ENCODE measurements at places on chromosomes 1 and 21.

GRCh38 chr1:110637475-110637874 lies 31.3 kb upstream of the KCNA2 start:
- no peak for DNase-seq

DNA sequence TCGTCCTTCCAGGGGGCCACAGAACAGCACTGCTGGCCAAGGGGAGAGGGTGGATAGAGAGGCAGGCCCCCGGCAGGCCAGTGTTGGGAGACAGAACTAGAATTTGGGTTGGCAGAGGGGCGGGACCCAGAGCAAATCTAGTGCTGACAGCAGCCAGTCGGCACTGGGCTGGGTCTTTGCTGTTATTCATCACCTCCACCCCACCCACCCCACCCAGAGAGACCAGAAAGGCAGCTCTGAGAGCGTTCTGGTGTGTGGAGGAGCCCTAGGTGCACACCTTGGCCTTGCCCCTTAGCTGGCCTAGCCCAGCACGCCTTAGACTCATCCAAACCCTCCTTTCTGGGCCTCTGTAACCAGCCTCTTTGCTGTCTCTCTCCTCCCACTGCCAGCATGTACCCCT lies 6.4 kb upstream of the PKP1 start:
- no peak for DNase-seq

DNA sequence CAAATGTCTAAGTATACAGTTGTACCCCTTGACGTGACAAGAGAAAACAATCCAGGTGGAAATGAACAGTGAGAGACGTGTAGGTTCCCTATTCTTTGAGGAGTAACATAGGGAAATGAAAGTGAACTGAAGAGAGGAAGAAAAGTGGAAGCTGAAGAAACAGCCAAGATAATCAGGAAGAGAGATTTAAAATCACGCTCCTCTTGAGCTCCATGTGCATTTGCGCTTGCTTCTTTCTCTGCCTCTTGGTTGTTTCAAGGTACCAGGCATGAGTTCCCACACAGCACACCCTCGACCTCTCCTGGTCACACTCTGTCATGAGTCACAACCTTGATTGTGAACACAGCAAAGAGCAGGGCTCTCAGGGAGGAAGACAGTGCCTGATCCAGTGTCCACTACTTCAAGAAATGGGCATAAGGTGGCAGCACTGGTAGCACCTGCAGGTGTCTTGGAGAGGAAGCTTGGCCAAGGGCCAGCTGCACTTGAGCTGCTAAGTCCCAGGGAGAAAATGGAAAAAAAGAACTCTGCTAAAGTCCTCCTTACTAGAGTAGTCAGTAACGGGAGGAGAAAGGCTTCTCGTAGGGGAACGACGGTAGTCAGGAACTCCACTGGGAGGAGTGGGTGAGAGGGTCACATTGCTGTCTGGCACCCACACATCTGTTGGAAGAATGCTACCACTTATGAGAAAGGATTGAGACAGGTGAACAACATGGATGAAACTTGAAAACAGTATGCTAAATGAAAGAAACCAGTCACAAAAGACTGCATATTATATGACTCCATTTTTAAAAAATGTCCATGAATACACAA lies 18.3 kb upstream of the ARID1A start:
- DNase-seq = peak; percentile 26

GRCh38 chr1:52268372-52268771 lies 97.6 kb downstream of the CC2D1B start:
- no peak for DNase-seq

- no peak for DNase-seq
Observed at GRCh38 chr1:75166821-75167220, 32.6 kb downstream of the LHX8 start.

- no peak for DNase-seq
Observed at GRCh38 chr1:169615803-169616202, 14.1 kb downstream of the SELP start.

DNA sequence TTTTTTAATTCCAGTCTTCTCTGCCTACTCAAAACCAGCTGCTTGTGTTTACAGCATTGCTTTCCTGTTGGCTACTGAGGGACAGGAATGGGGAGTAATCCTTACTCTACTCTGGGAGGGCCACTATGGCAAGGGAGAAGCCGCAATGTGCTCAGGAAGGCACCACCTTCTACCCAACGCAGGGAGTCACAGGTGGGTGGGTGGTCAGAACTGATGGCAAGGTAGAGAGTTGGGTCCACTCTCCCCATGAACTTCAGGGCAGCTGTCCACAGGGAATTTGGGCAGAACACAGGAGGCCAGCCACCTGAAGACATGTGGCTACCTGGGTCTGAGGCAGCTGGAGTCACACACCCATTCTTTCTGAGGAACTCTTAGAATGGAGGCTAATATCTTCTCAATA lies 40.5 kb upstream of the HMGB4 start:
- no peak for DNase-seq

GRCh38 chr1:25168193-25169071 lies 63.9 kb downstream of the SYF2 start:
- DNase-seq = no peak

DNA sequence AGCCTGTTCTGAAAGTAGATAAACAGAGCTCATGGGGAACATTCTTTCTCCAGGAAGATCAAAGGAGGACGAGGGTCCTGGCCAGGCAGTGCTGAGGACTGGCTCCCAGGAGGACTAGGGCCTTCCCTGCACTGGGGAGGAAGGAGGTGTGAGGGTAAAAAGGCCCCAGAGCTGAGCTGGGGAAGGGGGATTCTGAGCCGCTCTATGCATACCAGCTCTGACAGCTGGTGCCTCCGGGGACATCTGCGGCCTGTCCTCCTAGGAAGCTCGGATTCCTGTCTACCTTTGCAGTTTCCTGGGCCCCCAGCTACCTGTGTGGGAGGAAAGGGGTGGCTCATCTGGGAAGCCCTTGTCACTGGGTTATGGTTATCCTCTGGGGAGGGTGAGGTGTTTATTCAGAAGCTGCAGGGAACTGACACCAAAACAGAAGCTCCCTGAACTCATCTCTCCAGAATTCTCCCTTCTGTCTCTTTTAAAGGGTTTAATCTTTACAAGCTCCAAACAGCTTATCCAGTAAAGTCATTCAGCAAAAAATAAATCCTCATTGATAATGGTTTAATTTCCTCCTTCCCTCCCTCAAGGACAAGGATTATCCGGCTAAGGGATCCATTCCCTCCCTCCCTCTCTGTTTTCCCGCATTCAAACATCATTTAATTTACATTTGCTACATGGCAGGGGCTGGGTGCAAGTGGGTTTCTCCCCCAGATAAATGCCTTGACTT lies 31.0 kb downstream of the NENF start:
- DNase-seq = no peak

- no peak for DNase-seq
Observed at GRCh38 chr1:208185801-208186231, 58.4 kb downstream of the PLXNA2 start.

DNA sequence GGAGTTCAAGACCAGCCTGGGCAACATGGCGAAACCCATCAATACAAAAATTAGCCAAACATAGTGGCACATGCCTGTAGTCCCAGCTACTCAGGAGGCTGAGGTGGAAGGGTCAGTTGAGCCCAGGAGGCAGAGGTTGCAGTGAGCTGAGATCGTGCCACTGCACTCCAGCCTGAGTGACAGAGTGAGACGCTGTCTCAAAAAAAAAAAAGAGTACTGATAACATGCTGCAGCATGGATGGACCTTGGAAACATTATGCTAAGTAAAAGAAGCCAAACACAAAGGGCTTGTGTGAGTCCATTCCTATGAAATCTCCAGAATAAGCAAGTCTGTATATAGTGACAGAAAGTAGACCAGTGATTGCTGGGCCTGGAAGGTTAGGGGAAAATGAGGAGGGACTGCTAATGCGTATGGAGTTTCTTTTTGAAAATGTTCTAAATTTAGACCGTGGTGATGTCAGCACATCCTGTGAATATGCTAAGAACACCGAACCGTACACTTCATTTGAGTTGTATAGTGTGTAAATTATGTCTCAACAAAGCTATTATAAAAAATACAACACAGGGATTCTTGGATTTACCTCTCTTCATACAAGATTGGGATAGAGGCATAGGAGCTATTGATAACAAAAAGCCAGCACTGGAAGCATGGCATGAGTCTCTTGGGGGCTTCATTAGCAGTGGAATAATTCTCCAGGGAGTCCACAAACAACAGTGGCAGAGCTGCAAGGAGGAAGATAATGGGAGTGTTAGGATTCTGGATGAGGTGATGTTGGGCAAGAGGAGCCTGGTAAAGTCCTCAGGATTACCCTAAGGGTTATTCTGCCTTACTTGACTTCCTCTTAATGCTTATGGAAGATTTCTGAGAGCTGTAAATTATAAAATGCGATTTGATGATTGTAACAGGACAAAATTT lies 73.5 kb downstream of the TTC3 start:
- no peak for DNase-seq

GRCh38 chr21:32248571-32249461 lies 30.0 kb downstream of the MIS18A start:
- no peak for DNase-seq

GRCh38 chr1:28171246-28171645 lies 5.2 kb downstream of the PTAFR start:
- DNase-seq = no peak

DNA sequence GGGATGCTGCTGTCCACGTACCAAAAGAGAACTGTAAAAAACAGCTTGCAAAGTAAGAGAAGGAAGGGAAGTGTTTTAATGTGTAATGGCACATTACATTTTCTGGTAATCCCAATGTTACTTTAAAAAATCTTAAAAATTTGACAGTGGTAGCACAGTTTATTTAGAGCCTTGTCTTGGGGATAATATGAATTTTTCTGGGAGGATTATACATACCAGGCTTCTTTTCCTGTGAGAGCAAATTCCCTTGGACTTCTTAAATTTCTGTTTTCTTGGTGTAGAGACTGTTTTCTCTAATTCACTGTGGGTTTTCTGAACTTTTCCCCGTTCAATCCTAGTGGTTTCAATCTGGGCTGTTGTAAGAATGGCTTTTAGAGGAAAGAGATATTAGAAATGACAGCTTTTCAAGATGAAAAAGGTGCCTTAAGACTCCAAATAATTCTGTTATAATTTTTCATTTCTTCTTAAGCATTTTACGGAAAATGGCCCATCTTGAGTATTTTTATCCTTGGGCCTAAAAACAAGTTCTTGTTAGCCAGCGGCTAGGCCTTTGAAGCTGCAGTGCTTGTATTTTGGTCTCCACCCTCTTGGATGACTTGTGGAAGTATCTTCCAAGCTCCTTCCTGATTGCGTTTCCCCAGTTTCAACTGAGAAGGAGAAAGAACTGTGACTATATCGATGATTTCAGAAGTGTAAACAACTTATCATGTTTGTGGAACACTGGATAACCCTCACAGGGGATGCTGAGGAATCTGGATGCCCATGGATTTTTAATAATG lies 70.0 kb downstream of the LEPR start:
- no peak for DNase-seq

DNA sequence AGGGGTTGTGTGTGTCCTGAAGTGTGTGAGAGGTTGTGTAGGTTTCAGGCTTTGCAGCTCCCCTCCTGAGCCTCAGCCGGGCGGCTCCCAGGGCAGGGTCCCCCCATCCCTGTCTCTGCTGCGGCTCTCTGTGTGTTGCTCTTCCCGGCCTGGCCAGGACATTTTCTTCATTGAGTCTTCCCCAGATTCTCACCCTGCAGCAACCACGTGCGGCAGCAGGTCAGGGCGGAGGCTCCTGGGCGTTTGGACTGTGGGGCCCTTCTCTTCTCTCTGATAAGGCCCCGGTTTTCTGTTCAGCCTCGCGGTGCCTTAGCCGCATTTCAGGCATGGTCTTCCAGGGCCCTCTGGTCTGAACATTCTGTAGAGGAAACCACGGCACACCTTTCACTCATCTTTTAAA lies 1.8 kb upstream of the TCP10L start:
- DNase-seq = no peak

DNA sequence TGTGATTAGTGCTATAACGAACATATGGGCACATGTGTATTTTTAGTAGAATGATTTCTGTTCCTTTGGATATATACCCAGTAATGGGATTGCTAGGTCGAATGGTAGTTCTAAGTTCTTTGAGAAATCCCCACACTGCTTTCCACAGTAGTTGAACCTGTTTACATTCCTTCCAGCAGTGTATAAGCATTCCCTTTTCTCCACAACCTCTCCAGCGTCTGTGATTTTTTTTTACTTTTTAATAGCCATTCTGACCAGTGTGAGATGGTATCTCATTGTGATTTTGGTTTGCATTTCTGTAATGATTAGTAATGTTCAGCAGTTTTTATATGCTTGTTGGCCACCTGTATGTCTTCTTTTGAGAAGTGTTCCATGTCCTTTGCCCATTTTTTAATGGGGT lies 81.8 kb upstream of the SLC44A3 start:
- DNase-seq = no peak

- DNase-seq = no peak
Observed at GRCh38 chr1:996851-997712, 2.8 kb downstream of the HES4 start.

Measured in caudate nucleus (tissue), 63 donors.